Myometrial cell (primary cell): ENCODE measurements at places on chromosomes 2 and 18. TPM values are rescaled to one million over a fixed set of nuclear protein-coding genes. Genes with fewer than 3 reads are reported as not detected.

Gene GULP1
- 25.5 and 26.2 TPM in 2 replicates for total RNA-seq

Gene E2F6
- total RNA-seq: 8.6 and 16.3 TPM in 2 replicates

Gene SKOR2
- total RNA-seq: not detected in 2 replicates

Gene IL1B
- total RNA-seq: 0.18 TPM in 1 of 2 replicates, not detected in the other

Gene SNTG2
- total RNA-seq: not detected in 2 replicates

Gene HOXD12
- total RNA-seq: not detected in 2 replicates

Gene POTEC
- total RNA-seq: not detected in 2 replicates

Gene MAP3K19
- not detected in 2 replicates for total RNA-seq

Gene CEBPZ
- 13.0 and 31.7 TPM in 2 replicates for total RNA-seq

Gene SETBP1
- total RNA-seq: 0.89 and 1.2 TPM in 2 replicates

Gene PSMD1
- total RNA-seq: 109 and 137 TPM in 2 replicates

Gene SERPINB13
- total RNA-seq: not detected in 2 replicates

Gene SLC14A1
- 0.29 and 0.89 TPM in 2 replicates for total RNA-seq

Gene CD302
- total RNA-seq: 7.5 and 8.5 TPM in 2 replicates

Gene RGPD3
- 0.18 TPM in 1 of 2 replicates, not detected in the other for total RNA-seq

Gene LIMS3
- 1.6 and 10.1 TPM in 2 replicates for total RNA-seq

Gene REG3G
- total RNA-seq: not detected in 2 replicates
